ENCODE measurements at places on chromosomes 1 and 21.

DNA sequence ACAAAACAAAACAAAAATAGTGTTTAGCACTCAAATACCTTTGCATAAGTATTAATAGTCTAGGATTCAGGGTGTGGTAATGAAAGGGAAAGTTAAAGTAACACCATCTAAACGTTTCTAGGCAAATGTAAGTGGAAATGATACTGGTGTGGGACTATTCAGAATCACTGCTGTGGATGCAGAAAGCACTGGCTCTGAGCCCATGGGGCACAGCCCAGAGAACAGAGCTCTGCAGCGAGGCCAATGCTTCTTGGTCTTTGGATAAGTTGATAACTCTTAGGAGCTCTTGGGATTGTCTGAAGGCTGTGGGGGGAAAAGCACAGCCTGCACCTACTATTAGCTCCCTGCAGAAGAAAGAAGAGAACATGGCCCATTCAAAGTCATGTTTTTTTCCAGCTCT is 21.4 kb upstream of the DNM3 start:
- no peak for DNase-seq

- DNase-seq, result peak; percentile 20
Observed at GRCh38 chr1:56901716-56902115, 47.1 kb downstream of the C8A start.

GRCh38 chr1:115112496-115113375 is 23.4 kb upstream of the TSPAN2 start:
- peak; percentile 51 for DNase-seq

DNA sequence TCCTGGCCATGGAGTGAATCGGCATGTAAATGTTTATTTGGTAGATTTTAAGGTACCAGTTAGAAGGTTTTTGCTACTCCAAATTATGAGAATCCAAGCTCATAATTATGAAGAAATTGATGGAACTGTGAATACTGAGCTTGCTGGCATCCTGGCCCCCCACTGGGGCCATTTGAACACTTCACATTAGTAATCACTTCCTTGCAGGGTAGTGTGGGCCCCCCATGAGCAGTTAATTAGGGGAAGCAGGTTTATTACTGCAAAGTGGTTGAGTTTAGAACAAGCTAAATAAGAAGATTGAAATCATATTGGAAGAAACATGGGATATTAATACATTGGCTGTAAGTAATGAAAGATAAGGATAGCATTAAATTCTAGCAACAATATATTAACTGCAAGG is 86.7 kb downstream of the S1PR1 start:
- no peak for DNase-seq

DNA sequence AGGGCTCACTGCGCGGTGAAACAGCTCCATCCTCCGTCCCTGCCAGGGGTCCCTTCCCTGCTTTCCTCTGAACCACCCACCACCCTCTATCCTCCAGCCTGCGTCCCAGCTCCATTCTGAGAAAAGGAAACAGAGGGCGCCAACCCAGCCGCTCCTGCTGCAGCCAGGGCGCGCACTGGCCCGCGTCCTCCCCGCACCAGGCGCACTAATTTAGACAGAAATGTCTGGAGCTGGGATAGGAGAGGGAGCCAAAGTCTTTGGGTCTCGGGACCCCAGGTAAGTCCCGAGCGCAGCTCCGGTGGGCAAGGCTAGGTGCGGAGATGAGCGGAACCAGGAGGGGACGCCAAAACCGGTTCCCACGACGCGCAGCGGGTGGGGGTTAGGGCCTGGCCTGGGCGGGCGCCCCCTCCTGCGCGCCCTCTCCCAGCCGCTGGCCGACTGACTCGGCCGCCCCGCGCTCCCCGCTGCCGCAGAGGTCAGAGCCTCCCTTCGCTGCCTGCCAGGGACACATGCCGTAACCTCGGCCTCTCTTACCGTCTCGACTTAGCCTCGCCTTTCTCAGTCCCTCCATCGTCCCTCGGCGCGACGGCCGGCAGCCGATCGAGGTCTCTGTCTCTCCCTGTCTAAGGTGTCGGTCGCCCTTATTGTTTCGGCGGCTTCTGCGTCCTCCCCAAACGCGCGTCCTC is 2.0 kb downstream of the CAMK2N1 start:
- DNase-seq, result no peak

DNA sequence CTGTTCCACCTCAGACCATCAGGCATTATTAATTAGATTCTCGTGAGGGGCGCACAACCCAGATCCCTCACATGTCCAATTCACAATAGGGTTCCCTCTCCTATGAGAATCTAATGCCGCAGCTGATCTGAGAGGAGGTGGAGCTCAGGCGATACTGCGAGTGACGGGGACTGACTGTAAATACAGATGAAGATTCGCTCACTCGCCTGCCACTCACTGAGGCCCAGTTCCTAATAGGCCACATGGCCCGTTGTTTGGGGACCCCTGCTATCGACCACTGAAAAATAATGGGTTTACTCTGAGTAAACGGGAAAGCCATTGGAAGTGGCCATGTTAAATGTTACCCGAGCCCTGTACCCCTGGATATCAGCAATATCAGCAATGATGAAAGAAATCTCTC is 65.9 kb downstream of the GRIK1 start:
- no peak for DNase-seq

GRCh38 chr1:185439727-185440415 is 122.8 kb upstream of the IVNS1ABP start:
- DNase-seq, result peak; percentile 95

- DNase-seq, result peak; percentile 61
Observed at GRCh38 chr21:34673006-34673405, 4.2 kb downstream of the CLIC6 start.

DNA sequence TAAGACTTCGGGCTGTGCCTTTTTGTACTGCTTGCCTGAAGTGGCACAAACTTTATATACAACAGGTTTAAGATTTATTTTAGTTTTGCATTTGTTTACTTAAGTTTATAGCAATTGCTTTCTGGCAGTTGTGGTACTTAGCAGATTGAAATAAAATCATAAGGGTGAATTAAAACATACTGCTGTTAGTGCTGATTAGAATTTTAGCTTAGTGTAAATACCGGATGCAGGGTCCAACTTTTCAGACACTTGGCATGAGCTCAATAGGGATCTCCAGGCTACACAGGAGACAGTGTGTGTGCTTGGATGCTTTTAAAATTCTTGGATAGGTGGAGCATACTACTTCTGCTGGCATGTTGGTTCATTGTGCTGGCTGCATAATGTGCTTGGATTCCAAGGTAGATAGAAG is 159.6 kb downstream of the NFIA start:
- no peak for DNase-seq

DNA sequence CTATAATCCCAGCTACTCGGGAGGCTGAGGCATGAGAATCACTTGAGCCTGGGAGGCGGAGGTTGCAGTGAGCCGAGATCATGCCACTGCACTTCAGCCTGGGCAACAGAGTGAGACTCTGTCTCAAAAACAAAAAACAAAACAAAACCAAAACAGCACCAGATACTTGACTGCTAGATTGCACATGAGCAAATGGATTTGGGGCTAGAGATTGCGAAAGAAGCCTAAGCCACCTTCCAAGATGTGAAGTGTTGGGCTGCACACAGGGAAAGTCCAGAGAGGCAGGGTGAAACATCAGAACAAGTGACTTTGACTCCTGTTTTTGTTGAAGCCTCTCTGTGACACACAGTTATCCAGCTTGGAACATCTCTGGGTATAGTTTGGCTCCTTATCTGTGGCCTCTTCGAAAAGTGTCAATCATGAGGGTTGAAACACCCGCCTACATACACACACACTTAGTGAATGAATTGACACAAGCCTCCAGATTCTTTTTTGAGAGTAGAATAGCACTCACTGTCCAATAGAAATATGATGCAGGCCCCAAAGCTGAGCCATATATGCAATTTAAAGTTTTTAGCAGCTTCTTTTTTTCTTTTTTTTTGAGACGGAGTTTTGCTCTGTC is 34.2 kb upstream of the GPR137B start:
- DNase-seq, result peak; percentile 26

DNA sequence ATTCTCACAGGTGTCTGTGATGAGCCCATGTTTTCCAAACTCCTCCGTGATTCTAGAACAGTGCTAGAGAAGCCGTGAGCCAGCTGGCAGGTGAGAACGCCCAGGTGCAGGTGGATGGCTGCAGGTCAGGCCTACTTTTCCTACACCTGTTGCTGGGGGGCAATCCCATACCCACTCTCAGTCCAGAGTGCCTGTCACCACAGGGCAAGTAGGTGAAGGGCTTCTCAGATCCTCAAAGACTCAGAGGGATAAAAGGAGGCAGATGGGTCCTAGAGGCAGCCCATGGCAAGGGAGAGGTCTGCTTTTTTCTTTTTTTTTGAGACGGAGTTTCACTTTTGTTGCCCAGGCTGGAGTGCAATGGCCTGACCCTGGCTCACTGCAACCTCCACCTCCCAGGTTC is 50.7 kb upstream of the H6PD start:
- DNase-seq, result no peak

DNA sequence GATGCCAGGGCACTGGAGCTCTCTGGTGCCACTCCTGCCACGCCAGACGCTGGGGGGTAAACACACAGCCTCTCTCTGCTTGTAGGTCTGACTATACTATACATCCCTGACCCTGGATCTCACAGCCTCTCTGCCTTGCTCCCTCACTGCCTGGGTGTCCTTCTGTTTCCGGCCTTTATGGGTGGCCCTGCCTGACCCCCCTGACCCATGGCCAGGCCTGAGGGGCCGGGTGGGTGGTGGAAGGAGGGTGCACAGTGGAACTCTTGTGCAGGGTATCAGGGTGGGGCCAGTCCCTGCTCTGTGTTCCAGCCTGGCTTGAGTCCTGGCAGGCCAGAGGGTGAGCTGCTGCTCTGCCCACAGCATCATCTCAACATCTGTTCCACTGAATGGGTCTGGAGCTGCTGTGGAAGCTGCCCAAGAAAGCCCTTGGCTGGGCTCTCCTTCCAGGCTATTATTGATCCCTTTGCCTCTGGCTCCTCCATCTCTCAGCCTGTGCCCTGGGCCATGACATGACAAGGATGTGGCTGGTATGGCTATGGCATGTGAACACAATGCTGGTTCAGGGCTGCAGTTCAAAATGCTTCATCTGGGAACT is 17.2 kb upstream of the SYNC start:
- DNase-seq, result no peak

DNA sequence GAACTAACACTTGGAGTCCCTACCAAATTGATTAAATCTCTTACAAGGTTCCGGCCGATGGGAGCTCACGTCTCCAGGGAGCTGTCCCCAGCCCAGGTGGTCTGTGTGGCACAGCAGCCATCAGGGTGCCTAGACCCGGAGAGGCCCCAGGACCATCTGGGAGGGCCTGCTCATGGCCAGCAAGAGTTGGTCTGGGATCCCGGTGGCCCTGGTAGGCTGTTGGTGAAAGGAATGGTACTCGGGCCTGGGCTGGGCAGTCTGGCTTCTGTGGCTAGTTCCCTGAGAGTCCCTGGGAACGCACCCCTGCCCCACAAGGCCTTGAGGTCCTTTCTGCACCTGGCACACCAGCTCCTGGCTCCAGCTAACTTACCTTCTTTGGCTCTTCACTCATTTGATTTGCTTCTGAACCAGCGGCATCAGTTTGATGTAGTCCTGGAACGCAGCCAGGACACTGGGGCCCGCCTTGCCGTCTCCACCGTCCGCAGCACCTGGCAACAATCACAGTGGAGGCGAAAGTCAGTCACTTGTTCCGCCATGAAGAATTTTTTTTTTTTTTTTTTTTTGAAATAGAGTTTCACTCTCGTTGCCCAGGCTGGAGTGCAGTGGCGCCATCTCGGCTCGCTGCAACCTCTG is 62.5 kb downstream of the SCCPDH start:
- DNase-seq, result no peak

DNA sequence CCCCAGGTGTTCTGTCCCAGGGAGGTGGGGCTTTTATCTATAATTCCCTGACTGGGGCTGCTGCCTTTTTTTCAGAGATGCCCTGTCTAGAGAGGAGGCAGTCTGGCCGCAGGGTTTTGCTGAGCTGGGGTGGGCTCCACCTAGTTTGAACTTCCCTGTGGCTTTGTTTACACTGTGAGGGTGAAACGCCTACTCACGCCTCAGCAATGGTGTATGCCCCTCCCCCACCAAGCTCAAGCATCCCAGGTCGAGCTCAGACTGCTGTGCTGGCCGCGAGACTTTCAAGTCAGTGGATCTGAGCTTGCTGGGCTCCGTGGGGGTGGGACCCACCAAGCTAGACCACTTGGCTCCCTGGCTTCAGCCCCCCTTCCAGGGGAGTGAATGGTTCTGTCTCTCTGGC is 124.3 kb downstream of the CENPF start:
- no peak for DNase-seq

- DNase-seq, result no peak
Observed at GRCh38 chr1:51518586-51519047, 449 bp downstream of the EPS15 start.

- DNase-seq, result no peak
Observed at GRCh38 chr1:35835398-35835797, 27.6 kb downstream of the AGO4 start.

- DNase-seq, result no peak
Observed at GRCh38 chr1:49686107-49686506, 337.6 kb downstream of the AGBL4 start.

- peak; percentile 55 for DNase-seq
Observed at GRCh38 chr21:33238565-33239255, 9.0 kb downstream of the IFNAR2 start.

- DNase-seq, result no peak
Observed at GRCh38 chr1:247212012-247212411, 40.2 kb upstream of the ZNF124 start.

GRCh38 chr1:45044916-45045315 is 32.9 kb downstream of the UROD start:
- no peak for DNase-seq
